ENCODE measurements at places on chromosomes 5 and 9.

- no peak for DNase-seq
Observed at GRCh38 chr9:126906091-126906490, 8.5 kb upstream of the RALGPS1 start.

DNA sequence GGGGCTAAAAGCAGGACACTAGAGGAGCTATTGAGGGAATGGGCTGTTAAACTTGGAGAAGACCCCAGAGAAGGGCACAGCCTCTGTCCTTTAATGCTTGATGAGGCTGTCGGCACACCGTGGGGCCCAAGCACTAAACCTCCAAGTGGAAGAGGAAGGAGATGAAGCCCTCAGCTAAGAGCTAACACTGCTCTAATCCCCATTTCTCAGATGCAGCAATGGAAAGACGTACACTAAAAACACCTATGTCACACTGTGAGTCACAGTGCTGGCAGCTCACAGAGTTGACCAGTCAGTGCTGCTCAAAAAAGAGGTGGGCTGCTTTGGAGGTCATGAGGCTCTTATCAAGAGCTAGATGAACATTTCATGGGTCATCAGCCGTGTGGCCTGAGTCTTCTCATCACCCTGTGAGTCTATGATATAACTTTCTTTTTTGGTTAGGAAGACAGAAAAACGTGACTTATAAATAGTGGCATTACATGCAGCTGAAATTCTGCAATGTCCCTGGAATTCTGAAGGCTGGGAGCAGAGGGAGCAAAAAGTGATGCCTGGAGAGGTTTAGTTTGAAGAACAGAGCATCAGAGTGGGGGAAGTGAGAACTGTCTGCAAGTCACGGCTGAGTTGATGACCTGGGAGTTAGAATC lies 21.5 kb downstream of the TNFSF8 start:
- peak; percentile 48 for DNase-seq

DNA sequence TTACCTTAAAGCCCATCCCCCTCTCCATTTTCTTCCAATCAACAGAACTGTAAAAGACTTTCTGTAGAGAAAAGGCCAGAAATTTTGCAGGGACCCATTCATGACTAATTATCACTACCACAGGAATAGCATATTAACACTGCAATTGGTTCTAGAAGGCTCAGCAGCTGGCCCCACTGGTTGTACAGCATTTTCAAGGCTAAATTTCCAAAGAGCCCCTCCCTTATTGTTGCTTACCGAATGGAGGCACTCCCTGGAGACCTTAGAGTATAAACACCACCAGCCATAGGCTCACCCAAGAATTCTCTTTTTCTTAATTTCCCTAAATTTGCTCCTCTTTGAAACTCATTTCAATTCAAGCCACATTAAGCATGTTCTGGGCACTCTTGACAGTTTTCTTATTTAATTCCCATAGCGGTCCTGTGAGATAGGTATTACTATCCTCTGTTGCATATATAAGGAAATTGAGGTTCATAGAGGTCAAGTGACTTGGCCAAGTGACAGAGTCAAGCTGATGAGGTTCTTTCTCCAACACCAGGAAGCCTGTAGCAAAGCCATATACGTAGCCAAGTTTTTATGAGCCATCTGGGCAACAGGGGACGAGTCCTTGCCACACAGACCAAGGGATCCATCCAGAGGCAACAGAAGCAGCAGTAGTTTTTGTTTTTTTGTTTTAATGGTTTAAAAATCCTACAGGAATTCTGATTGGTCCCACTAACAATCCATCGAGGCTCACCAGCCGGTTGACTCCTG lies 83.9 kb upstream of the NR5A1 start:
- DNase-seq, result no peak

GRCh38 chr9:70778568-70778967 lies 342.9 kb downstream of the TRPM3 start:
- no peak for DNase-seq

DNA sequence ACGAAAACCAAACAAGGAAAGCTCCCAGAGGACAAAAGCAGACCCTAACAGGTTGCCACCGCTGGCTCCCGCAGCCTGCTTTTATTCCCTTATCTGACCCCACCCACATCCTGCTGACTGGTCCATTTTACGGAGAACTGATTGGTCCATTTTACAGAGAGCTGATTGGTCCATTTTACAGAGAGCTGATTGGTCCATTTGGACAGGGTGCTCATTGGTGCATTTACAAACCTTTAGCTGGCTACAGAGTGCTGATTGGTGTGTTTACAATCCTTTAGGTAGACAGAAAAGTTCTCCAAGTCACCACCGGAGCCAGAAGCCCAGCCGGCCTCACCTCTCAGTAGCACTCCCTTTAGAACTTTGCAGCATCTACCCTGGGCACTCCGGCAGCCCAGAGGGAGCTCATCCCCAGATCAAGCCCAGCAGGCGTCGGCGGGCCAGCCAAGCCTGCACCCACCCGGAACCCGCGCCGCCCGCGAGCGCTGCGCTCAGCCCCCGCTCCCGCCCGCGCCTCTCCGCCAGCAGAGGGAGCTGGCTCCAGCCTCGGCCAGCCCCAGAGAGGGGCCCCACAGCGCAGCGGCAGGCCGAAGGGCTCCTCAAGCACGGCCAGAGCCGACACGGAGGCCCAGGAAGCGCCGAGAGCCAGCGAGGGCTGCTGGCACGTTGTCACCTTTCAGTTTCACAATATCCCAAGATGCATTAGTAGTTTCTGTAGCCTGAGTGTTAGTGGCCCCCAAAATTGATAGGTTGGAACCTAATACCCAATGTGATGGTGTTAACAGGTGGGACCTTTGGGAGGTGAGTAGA lies 35.3 kb upstream of the CLPTM1L start:
- DNase-seq, result peak; percentile 33

- no peak for DNase-seq
Observed at GRCh38 chr9:27183131-27183530, 74.1 kb downstream of the TEK start.

DNA sequence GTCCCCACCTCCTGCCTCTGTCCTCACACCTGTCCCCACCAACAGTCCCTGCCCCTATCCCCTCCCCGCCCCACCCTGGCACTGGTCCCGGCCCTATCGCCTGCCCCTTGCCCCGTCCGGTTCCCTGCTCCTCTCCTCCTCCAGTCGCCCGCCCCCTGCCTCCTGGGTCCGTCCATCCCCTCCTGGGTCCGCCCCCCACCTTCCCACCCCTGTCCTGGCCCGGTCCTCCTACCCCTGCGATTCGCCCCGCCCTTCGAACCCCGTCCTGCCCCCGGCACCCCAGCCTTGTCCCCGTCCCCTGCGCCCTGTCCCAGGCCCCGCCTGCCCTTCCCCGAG lies 372 bp downstream of the EDF1 start:
- no peak for DNase-seq

- DNase-seq, result no peak
Observed at GRCh38 chr5:133368916-133369783, 243.2 kb downstream of the FSTL4 start.

DNA sequence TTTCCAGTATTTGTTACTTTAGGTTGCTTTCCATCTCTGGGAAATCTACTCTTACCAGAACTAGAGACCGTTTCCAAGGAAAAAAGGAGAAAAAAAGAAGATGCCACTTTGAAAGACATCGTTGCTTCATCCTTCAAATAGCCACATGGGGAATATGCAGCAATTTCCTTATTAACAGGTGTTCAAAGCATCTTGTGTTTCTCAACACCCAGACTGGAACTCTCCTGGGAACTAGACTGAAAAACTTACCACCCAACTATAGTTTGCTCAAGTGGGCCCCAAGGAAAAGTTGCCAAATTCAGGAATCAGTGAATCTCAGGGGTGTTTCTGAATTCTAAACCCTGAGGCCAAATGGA lies 80.0 kb upstream of the JAK2 start:
- DNase-seq, result no peak

GRCh38 chr5:141199359-141200235 lies at the start of gene PCDHB11:
PCDHB11 (plus strand) TSS chr5:141199627; CDS start chr5:141199775, 148 bp downstream.
- DNase-seq, result no peak

Data from T-helper 2 cell (primary cell).